ENCODE measurements at places on chromosomes 3 and 15.

- no peak for DNase-seq
Observed at GRCh38 chr3:124138148-124138547, 146.2 kb upstream of the ROPN1 start.

GRCh38 chr3:138938056-138938876 is 8.7 kb downstream of the FOXL2 start:
- no peak for DNase-seq

- no peak for DNase-seq
Observed at GRCh38 chr3:72203105-72203504, 418.2 kb upstream of the PROK2 start.

- no peak for DNase-seq
Observed at GRCh38 chr3:7876741-7877297, 624.8 kb upstream of the LMCD1 start.

DNA sequence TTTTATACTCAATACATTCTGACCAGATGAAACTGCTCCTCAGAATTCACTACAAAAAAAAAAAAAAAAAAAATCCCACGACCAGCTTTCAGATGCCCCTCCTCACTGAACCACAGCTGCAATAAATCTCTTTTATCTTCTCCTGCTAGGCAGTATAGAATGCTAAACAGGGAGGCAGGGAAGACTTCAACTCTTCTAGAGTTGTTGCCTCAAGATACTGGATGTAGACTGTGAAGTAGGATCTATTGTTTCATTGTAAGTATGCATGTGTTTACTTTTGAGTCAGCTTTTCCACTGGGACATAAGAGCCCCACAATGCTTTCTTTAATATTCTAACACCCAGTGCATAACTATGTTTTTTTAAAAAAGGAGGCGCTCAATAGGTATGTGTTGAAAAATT is 401.4 kb downstream of the TBL1XR1 start:
- DNase-seq: no peak

DNA sequence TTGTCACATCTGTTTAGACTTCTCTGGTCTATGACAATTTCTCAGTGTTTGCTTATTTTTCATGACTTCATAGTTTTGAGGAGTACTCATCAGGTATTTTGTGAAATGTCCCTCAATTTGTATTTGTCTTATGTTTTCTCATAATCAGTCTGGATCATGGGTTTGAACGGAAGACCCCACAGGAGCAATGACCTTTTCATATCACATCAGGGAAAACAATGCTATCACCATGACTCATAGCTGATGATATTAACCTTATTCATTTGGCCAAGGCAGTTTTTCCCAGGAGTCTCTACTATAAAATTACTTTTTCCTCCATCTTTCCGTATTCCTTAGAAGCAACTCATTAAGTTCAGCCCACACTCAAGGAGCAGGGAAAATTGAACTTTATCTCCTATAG is 32.7 kb downstream of the AADACL2 start:
- no peak for DNase-seq

Measured in mesothelial cell of epicardium (in vitro differentiated cells).